Effector CD8-positive, alpha-beta T cell (primary cell): ENCODE measurements at places on chromosomes 1 and 21.

DNA sequence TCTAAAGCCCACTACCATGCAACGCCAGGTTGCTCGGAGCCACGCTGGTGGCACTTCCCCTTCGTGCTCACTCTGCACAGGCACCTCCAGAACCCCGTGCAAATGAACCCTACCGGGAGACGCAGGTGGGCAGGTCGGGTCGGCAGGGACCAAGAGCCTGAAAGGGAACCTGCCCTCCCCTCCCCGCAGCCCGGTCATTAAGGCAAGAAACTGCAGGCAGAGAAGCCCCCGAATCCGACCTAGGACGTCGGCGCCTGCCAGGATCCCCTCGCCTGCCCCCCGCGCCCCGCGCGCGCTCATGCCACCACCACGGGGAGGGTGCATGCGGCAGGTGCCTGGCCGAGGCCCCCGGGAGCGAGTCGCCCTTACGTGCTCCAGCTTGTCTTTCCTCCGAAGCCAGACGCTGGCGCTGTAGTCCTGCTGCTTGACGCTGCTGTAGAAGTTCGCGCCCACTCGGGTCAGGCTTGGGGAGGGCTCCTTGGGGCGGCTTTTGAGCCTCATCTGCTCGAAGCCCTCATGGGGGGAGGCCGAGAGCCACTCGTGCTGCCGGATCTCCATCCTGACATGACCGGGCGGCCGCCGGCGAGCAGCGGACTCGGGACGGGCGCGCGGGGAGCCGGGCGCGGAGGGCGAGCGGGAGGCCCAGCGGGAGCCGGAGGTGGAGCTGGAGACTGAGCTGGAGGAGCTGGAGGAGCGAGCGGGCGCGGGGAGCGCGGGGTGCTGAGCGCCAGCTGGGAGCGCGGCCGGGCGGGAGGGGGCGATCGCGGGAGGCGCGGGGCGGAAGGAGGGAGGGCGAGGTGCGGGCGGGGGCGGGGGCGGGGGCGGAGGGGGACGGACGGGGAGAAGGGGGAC is 552 bp downstream of the PLD5 start:
- DNase-seq: no peak

DNA sequence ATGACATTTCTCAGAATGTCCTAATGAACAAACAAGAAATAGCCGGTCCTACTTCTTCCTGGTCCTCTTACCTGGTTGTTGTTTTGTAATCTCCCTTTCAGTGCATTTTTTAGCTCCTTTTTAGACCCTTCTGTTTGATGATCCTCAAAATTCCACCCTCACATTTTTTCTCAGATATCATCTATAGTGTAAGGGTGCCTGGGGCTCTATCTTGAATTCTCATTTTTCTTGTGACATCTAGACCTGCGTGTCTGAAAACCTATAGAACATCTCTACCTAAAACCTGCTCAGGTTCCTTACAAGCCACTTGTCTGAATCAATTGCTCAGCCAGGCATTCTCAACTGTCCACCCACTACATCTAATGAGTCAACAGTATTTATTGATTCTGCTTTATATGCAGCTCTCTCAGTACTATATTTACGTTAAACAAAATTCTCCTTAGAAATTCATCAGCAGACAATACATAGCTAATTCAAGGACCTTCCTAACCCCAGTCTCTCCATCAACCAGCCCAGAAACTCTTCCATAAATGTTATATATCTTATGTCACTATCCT is 36.5 kb upstream of the USH2A start:
- no peak for DNase-seq

GRCh38 chr1:70892930-70893329 is 154.7 kb downstream of the PTGER3 start:
- no peak for DNase-seq

GRCh38 chr21:39663742-39664492 is 51.2 kb downstream of the B3GALT5 start:
- DNase-seq: no peak

GRCh38 chr1:86015375-86015774 is 141.2 kb downstream of the COL24A1 start:
- no peak for DNase-seq

DNA sequence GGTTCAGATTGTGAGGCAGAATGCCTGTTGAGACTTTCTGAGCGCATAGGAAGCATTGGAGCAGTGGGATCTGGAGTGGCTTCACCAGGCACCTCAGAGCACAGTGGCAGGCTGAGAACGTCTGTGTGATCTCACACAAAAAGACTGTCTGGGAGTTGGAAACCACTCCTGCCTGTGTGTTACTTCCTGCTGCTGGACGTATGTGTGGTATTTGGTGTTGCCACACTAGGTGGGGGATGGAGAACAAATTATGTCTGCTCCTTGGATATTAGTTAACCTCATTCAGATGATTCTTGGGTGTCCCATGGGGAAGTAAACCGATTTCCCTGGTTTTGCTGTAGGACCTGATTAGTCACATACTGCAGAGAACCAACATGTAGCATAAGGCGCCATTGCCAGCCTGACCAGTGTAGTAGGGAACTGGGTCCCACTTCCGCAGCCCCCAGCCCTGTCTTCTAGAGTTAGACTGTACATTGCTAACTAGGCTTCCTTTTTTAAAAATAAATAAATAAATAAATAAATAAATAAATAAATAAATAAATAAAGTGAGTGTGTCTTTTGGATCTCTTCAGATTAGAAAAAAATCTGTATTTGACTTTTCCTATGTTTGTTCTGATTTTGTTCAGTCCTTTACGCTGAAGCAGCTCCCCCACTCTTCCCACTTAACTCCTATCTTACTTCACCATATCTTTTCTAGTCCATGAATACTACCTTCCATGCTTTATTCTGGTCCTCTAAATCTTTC is 26.9 kb downstream of the UCK2 start:
- no peak for DNase-seq

DNA sequence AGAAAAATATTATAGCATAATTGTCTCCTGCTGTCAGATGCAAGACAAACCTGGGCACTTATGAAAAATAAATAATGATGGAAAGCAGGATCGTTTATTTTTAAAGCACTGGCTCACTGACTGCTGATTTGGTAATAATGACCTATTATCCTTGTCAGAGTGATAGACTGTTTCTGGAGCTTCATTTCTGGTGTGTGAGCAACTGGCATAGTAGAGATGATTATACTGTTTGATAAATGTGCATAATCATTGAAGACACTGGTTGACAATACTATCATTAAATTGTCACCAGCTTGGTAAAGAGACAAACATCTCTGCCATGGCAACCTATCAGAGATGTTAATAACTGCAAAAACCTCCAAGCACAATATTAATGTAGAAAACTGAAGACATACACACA is 179.9 kb upstream of the ZNF644 start:
- DNase-seq: no peak

DNA sequence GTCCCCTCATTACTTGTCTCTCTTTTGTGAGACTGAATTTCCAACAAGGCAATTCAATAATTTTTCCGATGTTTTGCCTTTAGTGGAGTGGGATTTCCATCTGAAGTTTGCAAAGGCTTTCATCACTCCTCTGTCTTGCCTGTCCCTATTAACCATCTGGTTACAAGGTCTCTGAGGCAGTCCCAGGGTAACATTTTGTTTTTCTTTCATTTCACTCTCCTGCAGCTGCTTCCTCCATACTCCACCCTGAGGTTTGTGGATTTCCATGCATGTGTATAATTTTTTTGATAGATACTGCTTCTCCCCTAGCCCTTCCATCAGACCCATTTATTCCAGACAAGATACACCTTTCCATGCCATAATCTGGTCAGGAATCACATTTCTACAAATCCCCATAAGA is 366.8 kb downstream of the PTBP2 start:
- DNase-seq: no peak

- no peak for DNase-seq
Measured at GRCh38 chr1:162147760-162148159, 78.3 kb downstream of the NOS1AP start.

- no peak for DNase-seq
Measured at GRCh38 chr21:44749116-44749758, 37.9 kb upstream of the TSPEAR start.

- DNase-seq: no peak
Measured at GRCh38 chr1:1421907-1422464, 910 bp upstream of the ANKRD65 start.
